Pulmonary artery endothelial cell (primary cell): ENCODE measurements at places on chromosomes 13 and 19. TPM values are rescaled to one million over a fixed set of nuclear protein-coding genes. Genes with fewer than 3 reads are reported as not detected.

TLE6 gene
- 1.9 and 3.4 TPM in 2 replicates for total RNA-seq

RFX2 gene
- total RNA-seq = 2.8 and 4.3 TPM in 2 replicates

LILRB3 gene
- total RNA-seq = not detected in 2 replicates

- DNase-seq = no peak
Observed at GRCh38 chr13:61138857-61139256, 276.8 kb downstream of the PCDH20 start.

GRCh38 chr19:6791237-6791636, 18.7 kb downstream of the VAV1 start:
- DNase-seq = no peak

GRCh38 chr19:873084-873483, 13.6 kb downstream of the CFD start:
- no peak for DNase-seq

DNA sequence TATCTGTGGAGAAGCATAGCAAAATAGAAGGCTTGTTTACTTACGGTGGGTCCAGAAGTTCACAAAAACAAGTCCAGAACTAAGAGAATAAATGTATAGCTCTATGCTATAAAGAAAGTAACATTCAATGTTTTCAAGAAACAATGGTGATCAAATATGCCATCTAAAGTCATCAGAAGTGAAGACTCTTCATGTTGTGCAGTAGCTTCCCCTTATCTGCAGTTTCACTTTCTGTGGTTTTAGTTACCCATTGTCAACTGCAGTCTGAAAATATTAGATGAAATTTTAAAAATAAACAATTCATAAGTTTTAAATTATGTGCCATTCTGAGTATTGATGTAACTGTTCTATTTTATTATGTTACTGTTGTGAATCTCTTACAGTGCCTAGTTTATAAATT, 72.5 kb downstream of the EDNRB start:
- no peak for DNase-seq

GRCh38 chr13:26518451-26518959, 39.0 kb upstream of the WASF3 start:
- DNase-seq = no peak

- no peak for DNase-seq
Observed at GRCh38 chr13:100398360-100398759, 190.2 kb downstream of the GGACT start.

DNA sequence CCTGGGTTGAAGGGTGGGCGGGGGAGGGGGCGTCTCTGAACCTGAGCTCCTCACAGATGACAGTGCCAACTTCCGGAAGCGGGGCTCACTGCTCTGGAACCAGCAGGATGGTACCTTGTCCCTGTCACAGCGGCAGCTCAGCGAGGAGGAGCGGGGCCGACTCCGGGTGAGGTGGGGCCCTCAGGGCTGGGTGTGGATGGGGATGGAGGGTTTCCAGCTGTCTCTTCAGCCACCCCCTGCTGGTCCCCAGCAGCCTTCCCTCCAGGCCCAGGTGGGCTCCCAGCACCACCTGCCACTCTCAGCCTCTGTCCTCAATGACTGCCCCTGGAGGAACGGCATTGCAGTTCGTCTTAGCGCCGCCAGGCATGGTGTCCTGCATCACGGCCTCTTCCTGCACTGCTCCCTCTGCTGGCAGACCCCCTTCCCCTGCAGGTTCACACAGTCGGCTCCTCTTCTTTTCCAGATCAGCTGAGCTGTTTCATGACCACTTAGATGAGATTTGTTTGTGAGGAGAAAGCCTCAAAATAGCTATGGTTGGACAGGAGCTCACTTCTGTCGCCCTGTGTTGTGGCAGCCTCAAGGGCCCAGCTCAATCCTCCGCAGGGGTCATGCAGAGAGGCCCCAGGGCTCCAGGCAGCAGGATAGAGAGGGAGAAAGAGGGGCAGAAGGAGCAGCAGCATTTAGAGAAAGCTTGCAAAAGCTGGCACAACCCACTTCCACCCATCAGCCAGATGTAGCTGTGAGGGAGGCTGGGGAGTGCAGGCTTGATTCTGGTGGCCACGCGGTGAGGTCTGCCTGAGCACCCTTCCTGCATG, 2.5 kb upstream of the GARIN5A start:
- no peak for DNase-seq
